Liver (tissue), 10 donors: ENCODE measurements at places on chromosomes 2 and 18.

- DNase-seq: no peak
These were observed 35.8 kb downstream of the ANXA4 start for GRCh38 chr2:69777786-69778105.

DNA sequence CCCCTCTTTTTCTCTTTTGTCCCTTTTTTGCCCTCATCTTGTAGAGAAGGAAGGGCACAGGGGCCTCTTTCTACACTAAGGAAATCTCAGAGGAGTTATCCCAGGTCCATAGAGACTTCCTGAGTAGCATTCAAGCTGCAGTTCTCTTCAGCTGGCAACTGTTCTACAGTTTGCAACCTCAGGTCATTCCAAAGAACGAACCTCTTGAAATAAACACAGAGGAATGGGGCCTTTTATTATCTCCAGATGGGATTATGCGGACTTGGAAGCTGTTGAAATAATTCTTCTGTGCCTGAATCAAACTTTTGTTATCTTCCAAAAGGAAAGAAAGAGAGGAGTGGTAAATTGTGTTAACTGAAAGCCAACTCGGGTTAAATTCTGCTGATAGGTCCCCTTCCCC lies 31.0 kb upstream of the NFE2L2 start:
- no peak for DNase-seq

- no peak for DNase-seq
These were observed 18.1 kb downstream of the NABP1 start for GRCh38 chr2:191696001-191696400.

- no peak for DNase-seq
These were observed 87.9 kb upstream of the LRRTM1 start for GRCh38 chr2:80392441-80392840.

DNA sequence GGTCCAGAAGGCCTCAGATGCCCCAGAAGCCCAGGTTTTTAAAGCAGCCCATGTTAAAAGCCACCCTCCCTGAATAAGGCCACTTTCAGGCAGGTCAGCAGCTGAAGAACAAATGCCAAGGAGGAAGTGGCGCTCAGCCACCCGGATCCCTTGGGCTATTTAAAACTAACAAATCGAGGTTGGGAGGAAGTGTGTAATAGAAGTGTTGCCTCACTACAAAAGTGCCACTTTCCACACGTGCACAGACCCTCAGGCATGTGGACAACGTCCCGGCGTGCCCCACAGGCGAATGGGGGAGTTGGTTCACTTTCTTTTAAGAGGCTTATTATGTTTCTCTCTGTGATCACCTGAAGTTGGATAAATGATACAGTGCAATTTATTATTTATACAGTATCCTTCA lies 173.8 kb upstream of the SALL3 start:
- no peak for DNase-seq

DNA sequence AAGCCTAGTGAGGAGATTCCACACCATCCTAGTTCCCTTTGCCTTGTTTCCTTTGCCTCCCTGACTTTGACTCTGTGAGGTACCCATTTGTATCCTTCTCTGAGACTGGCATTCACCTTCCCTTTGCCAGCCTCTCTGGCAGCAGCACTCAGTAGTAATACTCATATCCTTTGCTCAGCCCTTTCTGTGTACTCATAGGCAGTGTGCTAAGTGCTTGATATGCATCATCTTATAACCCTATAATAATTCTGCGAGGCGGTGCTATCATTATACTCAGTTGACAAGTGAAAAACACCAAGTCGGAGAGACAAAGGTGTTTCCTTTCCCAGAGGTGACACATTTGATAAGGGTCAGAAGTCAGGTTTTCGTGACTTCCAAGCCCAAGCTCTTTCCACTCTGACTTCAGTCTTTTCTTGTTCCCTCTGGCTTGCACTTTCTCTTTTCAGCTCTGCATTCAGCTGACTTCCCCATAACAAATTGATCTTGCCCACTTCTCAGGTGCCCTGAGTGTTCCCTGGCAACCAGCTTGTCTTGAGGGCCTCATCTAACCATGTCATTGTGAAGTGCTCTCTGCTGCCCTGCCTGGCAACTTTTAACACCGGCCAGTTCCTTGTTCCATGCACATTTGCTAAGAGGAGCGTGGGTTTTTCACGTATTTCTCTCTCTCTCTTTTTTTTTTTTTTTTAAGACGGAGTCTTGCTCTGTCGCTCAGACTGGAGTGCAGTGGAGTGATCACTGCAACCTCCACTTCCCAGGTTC lies 94.5 kb upstream of the UPP2 start:
- DNase-seq: no peak
